Nucleus accumbens (tissue), 56 donors: ENCODE measurements at places on chromosomes 7 and 10.

DNA sequence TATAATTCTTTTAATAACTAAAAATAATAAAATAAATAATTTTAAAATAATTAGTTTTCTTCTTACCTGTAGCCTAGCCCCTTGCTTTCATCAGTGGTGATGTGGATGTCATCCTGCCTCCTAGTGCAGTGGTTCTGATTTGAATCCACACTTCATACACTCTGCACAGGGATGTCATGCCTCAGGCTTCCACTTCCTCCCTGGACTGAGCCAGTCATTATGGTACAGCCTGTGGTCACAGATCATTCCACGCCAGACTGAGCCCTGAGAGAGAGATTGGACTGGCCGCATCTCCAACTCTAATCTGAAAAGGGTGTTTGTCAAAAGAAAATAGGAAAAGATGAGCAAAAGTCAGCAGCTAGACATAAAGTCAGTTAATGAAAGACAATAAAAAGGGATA, 436.2 kb upstream of the IGFBP3 start:
- no peak for DNase-seq

- DNase-seq = no peak
Measured at GRCh38 chr10:81806842-81807241, 68.2 kb upstream of the NRG3 start.

DNA sequence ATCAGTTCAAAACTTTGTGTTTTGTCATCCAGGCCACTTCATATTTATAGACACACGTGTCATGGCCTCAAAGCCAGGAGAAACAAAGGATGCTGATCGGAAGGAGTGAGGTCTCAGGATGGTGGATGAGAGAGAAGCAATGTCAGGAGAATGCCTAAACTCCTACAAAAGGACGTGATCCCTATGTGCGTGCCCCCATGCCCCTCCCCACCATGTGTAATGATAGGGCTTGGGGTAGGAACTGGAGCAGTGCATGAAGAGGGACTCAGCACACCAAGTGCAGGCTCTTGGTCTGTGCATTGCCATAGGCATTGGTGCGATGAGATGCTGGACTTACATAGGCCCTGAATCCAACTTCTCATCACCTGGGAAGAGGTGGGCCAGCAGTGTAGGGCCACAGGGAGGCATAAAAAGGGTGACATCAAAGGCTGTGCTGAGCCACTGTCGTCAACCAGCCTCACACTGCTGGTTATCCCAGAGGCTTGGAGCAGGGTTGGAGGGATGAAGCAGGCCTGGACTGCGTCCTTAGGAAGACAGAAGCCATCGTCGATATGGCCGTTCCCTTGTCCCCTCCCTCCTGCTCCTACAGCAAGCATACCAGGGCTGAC, 46.9 kb upstream of the GDF10 start:
- DNase-seq = no peak

- DNase-seq = no peak
Measured at GRCh38 chr10:35390161-35390840, 54.0 kb downstream of the CCNY start.

GRCh38 chr10:61961278-61961677, 59.8 kb downstream of the ARID5B start:
- no peak for DNase-seq

DNA sequence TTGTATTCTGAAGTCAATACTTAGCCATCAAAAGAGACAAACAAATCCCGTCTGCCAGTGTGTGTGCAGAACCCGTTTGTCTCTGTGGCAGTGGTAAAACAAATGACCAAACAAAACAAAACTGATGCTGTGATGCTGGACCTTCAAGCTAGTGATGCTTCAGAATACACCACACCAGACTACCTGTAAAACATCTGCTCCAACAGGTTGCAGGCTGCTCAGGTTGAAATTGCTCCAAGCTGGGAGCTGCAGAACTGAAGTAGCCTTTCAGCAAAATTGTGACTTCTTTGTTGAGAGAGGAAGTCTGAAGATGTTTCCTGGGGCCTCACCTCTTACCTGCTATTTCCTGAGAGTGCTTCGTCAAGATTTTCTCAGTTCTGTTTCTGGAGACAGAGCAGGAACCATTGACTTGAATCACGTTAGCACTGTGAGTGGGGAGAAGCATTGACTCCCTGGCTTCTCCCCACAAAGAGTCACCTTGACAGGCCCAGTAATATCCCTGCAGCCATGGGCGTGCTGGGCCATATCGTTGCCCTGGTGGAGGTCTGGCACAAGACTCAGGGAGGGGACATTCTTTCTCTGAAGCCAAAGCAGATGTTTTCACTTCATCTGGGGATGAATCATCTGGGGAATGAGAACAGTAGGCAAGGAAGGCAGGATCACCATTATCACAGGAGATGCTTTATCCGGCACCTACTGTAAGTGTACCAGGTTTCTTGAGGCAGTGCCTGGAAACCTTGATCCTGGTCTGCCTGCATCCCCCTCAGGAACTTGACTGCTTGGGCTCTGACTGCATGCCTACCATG, 80.2 kb downstream of the RBM20 start:
- DNase-seq = no peak

DNA sequence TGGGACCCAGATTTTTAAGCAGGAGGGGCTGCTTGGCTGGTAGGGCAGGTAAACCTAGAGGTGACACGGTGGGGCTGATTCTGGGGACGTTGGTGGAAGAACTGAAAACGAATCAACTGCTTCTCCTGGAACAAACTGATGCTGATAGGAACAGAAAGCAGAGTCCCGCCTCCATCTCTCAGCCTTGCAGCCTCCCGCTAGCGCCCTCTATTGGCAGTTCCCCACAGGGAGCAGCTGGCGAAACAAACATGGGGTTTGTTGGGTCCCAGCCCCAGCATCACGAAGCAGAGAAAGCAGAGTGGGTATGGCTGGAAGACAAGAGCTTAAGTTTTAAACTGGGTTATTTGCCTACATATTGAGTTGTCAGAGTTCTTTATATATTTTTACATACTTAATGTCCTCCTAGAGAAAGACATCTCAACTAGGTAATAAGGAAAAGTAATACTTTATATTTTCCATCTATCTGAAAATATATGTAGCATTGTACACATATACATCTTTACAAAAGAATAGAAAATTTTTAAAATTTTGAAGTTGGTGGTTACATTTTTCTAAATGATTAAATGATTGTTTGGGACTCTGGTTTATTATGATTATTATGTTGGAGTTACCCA, 42.3 kb upstream of the FOXI2 start:
- no peak for DNase-seq

- DNase-seq = no peak
Measured at GRCh38 chr7:3065724-3066143, 22.1 kb upstream of the CARD11 start.

- no peak for DNase-seq
Measured at GRCh38 chr10:32982293-32982709, 24.3 kb upstream of the ITGB1 start.

DNA sequence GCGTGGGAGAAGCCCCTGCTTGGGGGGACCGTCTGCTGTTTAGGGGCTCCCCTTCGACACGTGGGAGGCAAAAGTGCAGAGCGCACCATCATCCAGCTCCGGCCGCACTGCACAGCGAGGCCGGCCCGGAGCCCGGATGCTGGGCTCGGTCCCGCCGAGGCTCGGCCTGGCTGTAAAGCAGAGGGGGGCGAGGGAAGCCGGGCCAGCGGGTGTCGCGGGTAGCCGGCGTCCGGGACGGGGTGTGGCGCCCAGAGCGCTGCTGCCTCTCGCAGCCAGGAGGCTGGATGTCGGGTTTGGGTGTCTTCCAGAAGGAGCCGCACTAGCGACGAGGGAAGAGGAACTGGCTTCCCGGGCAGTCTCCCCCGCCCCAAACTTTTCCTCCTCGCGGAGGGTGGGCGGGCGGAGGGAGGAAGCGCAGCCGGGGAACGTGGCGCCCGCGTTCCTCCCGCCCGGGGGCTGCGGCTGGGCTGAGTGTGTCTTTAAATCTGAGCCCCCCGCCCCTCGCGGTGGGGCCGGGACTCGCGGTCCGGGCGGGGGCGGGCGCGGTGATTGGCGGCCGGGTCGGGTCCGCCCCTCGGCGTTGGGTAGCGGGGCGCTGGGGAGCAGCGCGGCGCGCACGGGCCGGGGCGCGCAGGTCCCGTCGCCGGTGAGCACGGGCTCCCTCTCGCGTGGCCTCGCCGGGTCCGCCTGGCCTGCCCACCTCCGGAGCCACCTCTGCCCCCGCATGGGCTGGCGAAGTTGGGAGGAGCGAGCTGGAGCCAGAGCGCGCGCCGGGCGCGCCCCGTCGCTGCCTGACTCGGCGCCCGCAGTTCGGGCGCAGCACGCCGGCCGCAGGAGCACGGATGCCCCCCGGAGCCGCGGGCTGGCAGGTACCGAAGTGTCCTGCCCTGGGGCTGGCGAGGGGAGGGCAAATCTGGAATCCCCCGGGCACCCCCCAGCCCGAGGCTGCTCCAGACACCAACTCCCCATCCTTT, at the start of gene PALD1:
Gene PALD1, plus strand, starts transcription at position 577 of the 974 bp plus-strand sequence. CDS start 47,185 bp downstream, outside the sequence.
- peak; percentile 36 for DNase-seq

DNA sequence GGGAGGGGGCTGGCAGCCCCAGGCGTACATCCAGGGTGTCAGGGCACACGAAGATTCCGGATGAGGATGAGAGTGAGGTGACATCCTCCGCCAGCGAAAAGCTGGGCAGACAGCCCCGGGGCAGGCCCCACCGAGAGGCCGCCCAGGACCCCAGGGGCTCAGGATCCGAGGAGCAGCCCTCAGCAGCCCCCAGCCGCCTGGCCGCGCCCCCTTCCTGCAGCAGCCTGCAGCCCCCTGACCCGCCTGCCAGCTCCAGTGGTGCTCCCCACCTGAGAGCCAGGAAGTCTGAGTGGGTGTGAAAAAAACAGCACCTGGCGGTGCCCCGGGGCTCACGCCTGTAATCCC, 3.2 kb downstream of the GJD4 start:
- no peak for DNase-seq
